Stimulated activated CD8-positive, alpha-beta memory T cell treated with anti-CD3 and anti-CD28 coated beads, Interleukin-4, amount 100 ng/mL, for 1 hour (primary cell): ENCODE measurements at places on chromosomes 1 and 21.

GRCh38 chr1:55639051-55639450, 423.9 kb upstream of the USP24 start:
- DNase-seq: no peak

DNA sequence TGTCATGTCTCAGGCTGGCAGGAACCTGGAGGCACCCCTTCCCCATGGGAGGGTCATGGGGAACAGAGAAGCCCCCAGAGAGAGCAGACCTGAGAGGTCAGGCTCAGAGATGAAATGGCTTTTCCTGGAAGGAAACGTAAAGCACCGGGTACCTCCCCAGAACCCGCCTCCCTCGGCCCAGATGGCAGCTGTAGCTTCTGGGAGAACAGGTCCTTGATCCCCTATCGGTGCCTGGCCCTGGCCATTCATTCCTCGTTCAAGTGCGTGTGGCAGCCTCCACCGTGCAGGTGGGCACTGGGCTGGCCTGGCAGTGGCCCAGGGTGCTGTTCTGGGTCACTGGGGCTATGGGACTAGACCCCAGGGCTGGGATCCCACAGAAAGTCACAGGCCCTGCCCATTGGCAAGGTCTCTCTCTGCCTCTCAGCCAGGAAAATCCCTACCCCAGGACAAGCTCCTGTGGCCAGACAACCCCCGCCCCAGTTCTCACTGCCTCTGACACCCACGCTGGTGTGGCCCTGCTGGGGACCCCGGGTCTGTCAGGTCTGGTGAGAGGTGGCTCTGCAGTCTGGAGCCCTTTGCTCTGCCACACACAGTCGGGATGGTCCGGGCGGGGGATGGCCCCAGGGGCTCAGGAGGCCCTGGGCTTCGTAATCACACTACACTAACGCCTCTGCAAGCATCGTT, 183.2 kb upstream of the VAMP3 start:
- DNase-seq: no peak

GRCh38 chr1:65417729-65418128, 2.7 kb upstream of the LEPR start:
- DNase-seq: no peak

GRCh38 chr1:3036447-3037280, 15.4 kb downstream of the ACTRT2 start:
- DNase-seq: no peak

GRCh38 chr1:23544444-23545389, 13.7 kb upstream of the E2F2 start:
- DNase-seq: peak; percentile 55

GRCh38 chr1:228243093-228243492, 35.2 kb downstream of the OBSCN start:
- no peak for DNase-seq

DNA sequence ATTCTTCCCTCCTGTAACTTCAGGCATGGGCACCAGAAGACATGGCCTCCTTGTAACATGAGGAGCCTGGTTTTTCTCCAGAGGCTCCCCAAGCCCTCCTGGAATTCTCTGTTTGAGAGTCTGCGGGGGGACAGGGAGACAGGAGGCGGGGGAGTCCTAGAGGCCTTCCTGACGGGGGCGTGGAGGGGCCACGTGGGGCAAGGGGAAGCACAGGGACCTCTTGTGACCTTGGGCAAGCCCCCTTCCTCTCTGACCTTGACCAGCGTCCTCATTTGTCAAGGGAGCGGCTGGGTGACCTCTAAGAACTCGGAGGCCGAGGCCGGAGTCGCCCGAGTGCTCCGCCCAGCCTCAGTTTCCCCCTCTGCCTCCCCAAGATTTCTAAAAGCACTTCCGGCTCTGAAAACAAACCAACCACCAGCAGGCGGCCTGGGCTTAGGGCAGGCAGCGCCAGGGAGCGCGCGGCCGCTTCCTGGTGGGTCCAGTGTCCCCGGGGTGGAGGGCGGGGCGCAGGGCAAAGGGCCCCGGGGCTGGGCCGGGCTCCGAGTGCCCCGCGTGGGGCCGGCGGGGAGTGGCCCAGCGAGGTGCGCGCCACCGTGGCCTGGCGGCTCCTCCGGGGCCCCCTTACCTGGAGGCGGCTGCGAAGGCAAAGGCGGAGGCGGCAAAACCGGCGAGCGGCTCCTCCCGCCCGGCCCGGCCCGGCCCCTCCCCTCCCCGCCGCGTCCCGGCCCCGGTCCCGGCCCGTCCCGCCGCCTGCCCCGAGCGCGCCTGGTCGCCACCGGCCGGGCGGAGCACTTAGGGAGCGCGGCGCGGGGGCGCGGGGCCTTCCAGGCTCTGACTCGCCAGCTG, at the start of gene TMCO4:
TSS of gene TMCO4 (minus strand) at position 687 of the 846 bp plus-strand sequence. CDS start 19,158 bp downstream, outside the sequence.
- DNase-seq: peak; percentile 10
